ENCODE measurements at places on chromosomes 7 and 10.

GRCh38 chr10:6044751-6045313, 17.3 kb downstream of the IL2RA start:
- no peak for DNase-seq

GRCh38 chr10:35435824-35436223, 99.5 kb downstream of the CCNY start:
- DNase-seq = no peak

- DNase-seq = no peak
Observed at GRCh38 chr10:33067917-33068316, 109.9 kb upstream of the ITGB1 start.

GRCh38 chr10:55966101-55966500, 395.0 kb downstream of the ZWINT start:
- DNase-seq = peak; percentile 0

- DNase-seq = no peak
Observed at GRCh38 chr7:152097330-152097729, 71.9 kb downstream of the GALNT11 start.

DNA sequence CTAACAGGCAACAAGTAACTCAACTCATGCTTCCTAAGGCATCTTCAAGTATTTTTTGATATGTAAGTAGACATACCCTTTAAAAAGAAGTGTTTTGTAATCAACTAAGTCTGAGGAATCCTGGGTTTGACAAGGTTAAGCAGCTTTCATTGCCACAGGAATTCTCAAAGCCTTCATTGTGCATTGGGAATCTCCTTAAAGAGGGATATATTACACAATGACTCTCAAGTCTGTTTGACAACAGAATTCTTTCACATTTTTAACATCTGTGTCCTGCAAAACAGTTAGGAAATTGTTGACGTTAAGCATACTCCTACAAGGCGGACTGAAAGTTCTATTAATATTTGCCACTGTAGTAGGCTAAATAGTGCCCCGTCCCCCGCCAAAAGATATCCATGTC, 71.4 kb downstream of the SGMS1 start:
- DNase-seq = peak; percentile 36

DNA sequence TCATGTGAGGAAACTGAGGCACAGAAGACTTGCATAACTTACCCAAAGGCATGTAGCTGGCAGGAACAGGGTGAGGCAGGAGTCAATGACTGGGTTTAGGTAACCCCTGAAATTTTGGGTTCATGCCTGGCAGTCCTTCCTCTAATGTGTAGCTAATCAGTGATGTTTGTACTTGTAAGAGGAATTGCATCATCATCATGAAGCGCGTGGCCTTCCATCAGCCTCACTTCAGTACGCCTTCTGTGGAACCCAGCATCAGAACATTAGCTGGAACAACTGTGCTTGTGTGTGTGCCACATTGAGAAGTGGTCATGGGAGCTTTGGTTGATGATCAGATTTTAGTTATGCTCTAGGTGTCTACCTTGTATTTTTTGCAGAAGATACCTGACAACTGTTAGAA, 18.2 kb upstream of the STMP1 start:
- no peak for DNase-seq

DNA sequence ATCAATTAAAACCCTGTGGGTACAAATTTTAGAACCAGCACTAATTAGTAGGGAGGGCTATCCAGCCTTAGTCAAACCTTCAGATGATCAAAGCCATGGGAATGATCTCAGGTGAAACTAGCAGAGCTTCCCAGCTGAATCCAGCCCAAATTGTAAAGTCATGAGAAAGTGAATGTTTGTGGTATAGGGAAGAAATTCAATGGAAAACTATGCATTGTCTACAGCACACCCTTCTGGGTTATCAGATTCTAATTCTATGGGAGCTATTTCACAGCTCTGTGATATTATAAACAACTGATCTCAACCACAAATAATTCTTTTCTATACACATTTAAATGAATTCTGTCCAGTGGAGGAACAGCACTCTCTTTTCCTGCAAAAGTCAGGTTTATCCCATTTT, 24.6 kb upstream of the BMPER start:
- DNase-seq = peak; percentile 84

GRCh38 chr10:77114181-77114821, 523.3 kb downstream of the KCNMA1 start:
- DNase-seq = no peak

- no peak for DNase-seq
Observed at GRCh38 chr7:111509288-111509687, 53.0 kb downstream of the IMMP2L start.
